ENCODE measurements at places on chromosomes 16 and 17. TPM values are rescaled to one million over a fixed set of nuclear protein-coding genes. Genes with fewer than 3 reads are reported as not detected.

- H3K27me3 ChIP-seq, result no peaks in the 10 kb centered on the region
- DNase-seq, result no peak
- no peaks in the 10 kb centered on the region for H3K4me1 ChIP-seq
- no peak overlapping the region for H3K27ac ChIP-seq
- H3K4me3 ChIP-seq, result no peak overlapping the region
- H3K36me3 ChIP-seq, result no peaks in the 10 kb centered on the region
Measured at GRCh38 chr16:56282451-56282850, 91.2 kb downstream of the GNAO1 start.

The SDR42E1 gene
- total RNA-seq, result not detected

The TBC1D3C gene
- total RNA-seq, result not detected

DNA sequence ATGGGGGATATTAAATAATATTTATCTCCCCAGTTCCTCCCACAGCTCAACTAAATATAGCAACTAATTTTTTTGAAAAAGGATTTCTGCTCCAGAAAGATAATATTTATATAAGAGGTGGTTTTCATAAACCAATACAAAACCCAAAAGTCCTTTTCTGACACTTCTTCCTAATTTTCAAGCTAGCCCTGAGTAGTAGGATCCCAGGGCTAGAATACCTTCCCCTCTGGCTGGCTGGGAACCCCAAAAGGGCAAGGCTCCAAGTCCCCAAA, 1.3 kb downstream of the ATP2A3 start:
- DNase-seq, result no peak
- H3K27ac ChIP-seq, result peak overlapping the region; percentile 23
- peak overlapping the region; percentile 47 for H3K4me3 ChIP-seq
- H3K36me3 ChIP-seq, result no peaks in the 10 kb centered on the region

DNA sequence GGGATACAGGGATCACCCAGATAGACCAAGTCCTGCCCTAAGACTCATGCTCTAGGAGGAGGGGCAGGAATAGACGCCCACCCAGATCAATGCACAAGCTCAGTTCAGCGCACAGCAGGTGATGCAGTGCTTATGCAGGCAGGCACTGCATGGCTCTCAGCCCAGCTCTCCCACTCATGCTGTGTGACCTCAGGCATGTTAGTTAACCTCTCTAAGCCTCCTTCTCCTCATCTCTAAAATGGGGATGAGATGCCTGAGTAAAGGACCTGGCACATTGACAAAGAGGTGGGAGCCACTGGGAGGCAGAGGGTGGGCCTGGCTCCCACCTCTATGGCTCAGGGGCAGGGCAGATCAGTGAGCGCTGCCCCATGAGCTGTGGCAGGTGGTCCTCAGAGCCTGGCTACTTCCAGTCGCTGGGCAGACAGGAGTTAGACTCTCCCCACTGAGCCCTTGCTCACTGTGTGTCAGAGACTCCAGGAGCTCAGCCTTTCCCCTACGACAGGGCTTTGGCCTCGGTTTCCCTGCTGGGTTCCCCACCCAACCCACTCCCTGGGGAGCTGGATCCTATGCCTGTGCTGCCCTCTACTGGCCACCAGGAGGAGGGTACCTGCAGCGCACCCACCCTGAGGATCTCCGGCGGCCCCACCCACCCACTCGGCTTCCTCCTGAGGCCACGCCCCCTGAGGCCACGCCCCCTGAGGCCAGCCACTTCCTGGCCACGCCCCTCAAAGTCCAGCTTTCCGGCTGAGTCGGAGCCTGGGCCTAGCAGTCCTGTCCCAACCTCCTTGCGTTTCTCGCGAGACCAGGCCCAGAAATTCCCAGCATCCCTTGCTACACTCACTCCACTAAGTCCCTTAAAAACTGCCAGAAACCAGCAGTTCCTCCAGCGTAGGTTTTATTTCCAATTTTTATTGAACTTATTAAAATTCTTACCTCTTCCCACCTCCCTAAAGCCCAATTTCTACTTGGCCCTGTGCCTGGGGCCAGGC, 196.1 kb downstream of the GSG1L start:
- no peak overlapping the region for H3K27ac ChIP-seq
- H3K4me3 ChIP-seq, result no peak overlapping the region
- no peaks in the 10 kb centered on the region for H3K4me1 ChIP-seq
- peaks cover 5% of the 10 kb centered on the region for H3K27me3 ChIP-seq
- H3K36me3 ChIP-seq, result peaks cover 6% of the 10 kb centered on the region
- DNase-seq, result no peak

DNA sequence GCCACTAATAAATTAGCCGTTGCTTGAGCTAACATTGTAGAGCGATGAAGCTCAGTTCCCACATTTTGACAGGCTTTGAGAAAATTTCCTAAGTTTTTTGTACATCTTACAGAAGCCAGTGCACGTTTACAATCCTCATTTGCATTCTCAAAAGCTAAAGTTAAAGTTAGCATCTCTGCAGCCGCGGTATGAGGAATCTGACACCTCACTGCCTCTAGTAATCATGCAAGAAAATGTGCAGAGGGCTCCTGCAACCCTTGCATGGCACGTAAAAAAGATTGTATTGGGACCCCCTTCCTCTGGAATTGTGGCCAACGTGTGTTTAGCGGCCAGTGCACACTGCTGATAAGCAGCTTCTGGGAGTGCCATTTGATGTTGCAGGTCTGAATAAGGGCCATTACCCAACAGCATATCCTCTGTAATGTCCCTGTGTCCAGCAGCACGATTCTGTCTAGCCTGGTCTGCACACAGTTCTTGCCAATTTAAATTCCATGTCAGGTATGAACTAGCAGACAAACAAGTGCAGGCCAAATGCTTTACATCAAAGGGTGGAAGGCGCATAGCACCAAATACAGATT, 12.4 kb upstream of the ZNF689 start:
- DNase-seq, result peak; percentile 6
- no peaks in the 10 kb centered on the region for H3K27me3 ChIP-seq
- H3K36me3 ChIP-seq, result no peaks in the 10 kb centered on the region
- no peak overlapping the region for H3K27ac ChIP-seq
- no peaks in the 10 kb centered on the region for H3K4me1 ChIP-seq
- H3K4me3 ChIP-seq, result no peak overlapping the region

- H3K27ac ChIP-seq, result peak overlapping the region; percentile 57
- peaks cover 22% of the 10 kb centered on the region for H3K36me3 ChIP-seq
- H3K27me3 ChIP-seq, result no peaks in the 10 kb centered on the region
- DNase-seq, result no peak
- H3K4me3 ChIP-seq, result no peak overlapping the region
Measured at GRCh38 chr16:87826798-87827587, 42.3 kb downstream of the SLC7A5 start.

The RSAD1 gene
- 29.8 TPM for total RNA-seq

- peak overlapping the region; percentile 42 for H3K4me3 ChIP-seq
- DNase-seq, result no peak
- peaks cover 17% of the 10 kb centered on the region for H3K4me1 ChIP-seq
Measured at GRCh38 chr17:76381633-76382350, 2.6 kb upstream of the SPHK1 start.

- peak overlapping the region; percentile 78 for H3K27ac ChIP-seq
- peaks cover 21% of the 10 kb centered on the region for H3K27me3 ChIP-seq
- H3K36me3 ChIP-seq, result no peaks in the 10 kb centered on the region
- peaks cover 28% of the 10 kb centered on the region for H3K4me1 ChIP-seq
- DNase-seq, result no peak
Measured at GRCh38 chr17:37740915-37741314, 3.9 kb downstream of the HNF1B start.

DNA sequence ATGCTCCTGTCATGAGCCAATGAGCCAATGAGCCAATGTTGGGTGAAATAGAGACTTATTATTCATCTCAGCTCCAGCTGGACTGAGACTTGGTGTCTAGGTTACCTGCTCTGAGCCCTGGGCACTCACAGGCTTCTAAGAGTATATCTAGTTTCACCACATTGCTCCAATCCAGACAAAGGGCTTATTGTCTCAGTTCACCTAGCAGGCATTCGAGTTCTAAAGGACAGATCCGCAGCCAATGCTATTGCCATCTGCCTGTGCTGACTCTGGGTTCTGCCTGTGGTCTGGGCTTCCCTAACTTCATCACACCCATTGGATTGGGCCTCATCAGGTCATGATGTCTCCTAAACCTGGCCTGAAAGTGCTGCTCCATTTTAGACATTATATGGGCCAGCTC, 66.1 kb upstream of the HS3ST4 start:
- H3K4me3 ChIP-seq, result no peak overlapping the region
- H3K4me1 ChIP-seq, result no peaks in the 10 kb centered on the region
- no peaks in the 10 kb centered on the region for H3K36me3 ChIP-seq
- H3K27ac ChIP-seq, result no peak overlapping the region
- DNase-seq, result no peak

DNA sequence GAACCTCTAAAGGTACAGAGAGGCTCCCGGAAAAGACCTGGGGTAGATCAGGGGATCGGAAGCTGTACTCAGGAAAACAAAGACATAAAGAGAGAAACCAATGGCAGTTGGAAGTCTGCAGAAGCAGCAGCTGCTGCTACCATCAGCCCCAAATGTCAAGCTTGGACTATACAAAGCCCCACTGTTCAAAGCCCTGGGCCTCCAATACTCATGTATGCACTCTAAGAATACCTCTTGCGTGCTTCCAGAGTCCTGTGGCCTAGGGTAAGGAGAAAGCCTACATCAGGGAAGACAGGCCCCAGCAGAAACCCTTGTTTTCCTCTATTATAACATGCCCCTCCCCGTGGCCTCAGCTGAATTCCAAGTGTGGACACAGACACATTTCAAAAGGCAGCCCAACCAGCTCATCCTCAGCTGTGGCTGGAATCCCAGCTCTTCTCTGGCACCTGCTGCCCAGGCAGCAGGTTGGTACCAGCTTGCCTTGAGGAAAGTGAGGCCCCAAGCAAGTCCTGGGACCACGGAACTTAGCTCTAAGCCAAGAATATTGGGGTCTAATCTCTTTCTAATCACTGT, 19.3 kb upstream of the MTMR4 start:
- no peaks in the 10 kb centered on the region for H3K36me3 ChIP-seq
- H3K4me1 ChIP-seq, result peaks cover 35% of the 10 kb centered on the region
- H3K27ac ChIP-seq, result no peak overlapping the region
- DNase-seq, result no peak
- no peak overlapping the region for H3K4me3 ChIP-seq

The CCDC102A gene
- total RNA-seq, result 22.4 TPM

The USP43 gene
- 4.3 TPM for total RNA-seq

DNA sequence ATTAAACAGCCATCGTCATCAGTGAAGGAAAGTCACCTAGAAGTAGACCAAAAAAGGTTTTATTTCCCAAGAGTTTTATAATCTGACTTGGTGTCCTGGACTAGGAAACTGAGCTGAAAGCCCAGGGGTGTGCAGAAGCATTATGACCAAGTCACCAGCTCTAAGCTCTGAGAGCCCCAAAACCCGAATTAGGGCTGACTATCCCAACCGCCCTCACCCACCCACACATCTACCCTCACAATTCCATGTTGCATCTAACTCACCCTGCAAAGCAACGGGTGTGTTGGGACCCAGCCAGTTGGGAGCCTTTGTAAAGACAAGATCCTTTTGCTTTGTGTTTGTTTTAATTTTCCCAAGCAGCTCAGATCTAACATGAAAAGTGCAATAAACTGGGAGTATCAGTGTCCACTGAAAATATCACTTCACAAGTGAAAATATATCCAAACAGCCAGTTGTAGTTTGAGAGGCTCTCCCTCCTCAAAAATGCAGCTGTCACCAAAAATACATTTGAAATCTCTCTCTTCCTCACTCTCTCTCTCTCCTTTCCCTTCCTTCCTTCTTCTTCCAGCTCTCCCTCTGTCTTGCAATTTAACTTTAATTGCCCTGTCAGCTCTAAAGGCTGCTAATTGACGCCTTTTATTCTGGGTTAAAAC, 16.2 kb upstream of the NOG start:
- no peaks in the 10 kb centered on the region for H3K36me3 ChIP-seq
- H3K4me3 ChIP-seq, result peak overlapping the region; percentile 26
- no peak for DNase-seq
- H3K4me1 ChIP-seq, result no peaks in the 10 kb centered on the region
- H3K27ac ChIP-seq, result no peak overlapping the region

DNA sequence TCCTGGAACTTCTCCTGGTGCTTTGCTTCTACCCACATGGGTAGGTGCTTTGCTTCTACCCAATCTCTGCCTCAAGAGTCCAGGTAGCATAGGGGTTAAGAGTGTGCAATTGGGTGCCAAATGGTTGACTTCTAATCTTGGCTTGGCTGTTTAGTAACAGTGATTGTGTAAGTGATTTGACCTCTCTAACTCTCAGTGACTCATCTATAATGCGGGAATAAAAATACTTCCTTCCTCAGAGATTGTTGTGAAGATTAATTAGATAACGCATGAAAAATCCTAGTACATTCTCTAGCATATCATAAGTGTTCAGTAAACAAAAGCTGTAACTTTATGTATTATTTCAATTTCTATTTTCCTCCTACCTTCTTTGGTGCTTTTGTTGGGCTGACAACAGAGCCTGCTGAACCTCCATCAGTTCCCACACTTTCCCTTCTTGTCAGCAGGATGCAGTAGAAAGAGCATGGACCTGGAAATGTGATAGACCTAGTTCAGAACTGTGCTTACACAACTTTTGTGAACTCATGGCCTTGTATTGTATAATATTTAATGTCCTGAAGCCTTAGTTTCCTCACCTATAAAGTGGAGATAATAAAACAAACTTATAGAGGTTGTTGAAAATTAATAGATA, 72.9 kb upstream of the SMIM36 start:
- H3K4me3 ChIP-seq, result no peak overlapping the region
- H3K4me1 ChIP-seq, result no peaks in the 10 kb centered on the region
- peaks cover 2% of the 10 kb centered on the region for H3K27me3 ChIP-seq
- no peaks in the 10 kb centered on the region for H3K36me3 ChIP-seq
- DNase-seq, result no peak
- no peak overlapping the region for H3K27ac ChIP-seq

- H3K4me1 ChIP-seq, result peaks cover 12% of the 10 kb centered on the region
- H3K4me3 ChIP-seq, result no peak overlapping the region
- no peak overlapping the region for H3K27ac ChIP-seq
- no peaks in the 10 kb centered on the region for H3K36me3 ChIP-seq
- no peaks in the 10 kb centered on the region for H3K27me3 ChIP-seq
- no peak for DNase-seq
Measured at GRCh38 chr16:83681381-83681956, 126.3 kb upstream of the HSBP1 start.

GRCh38 chr17:16991349-16992009, 19.6 kb upstream of the TNFRSF13B start:
- no peak for DNase-seq
- H3K27ac ChIP-seq, result no peak overlapping the region
- H3K36me3 ChIP-seq, result no peaks in the 10 kb centered on the region
- H3K4me1 ChIP-seq, result peaks cover 15% of the 10 kb centered on the region

- peaks cover 75% of the 10 kb centered on the region for H3K4me1 ChIP-seq
- peaks cover 30% of the 10 kb centered on the region for H3K36me3 ChIP-seq
- H3K27ac ChIP-seq, result peak overlapping the region; percentile 39
- no peak overlapping the region for H3K4me3 ChIP-seq
- no peak for DNase-seq
Measured at GRCh38 chr17:82243648-82244412, 15.0 kb downstream of the SLC16A3 start.

The TERB1 gene
- not detected for total RNA-seq

- no peak for DNase-seq
- H3K27ac ChIP-seq, result peak overlapping the region; percentile 83
- H3K4me3 ChIP-seq, result peak overlapping the region; percentile 57
- no peaks in the 10 kb centered on the region for H3K27me3 ChIP-seq
- no peaks in the 10 kb centered on the region for H3K36me3 ChIP-seq
Measured at GRCh38 chr17:1186214-1186820, 6.5 kb upstream of the ABR start.

GRCh38 chr16:71927383-71927782, 32.1 kb downstream of the IST1 start:
- peak overlapping the region; percentile 87 for H3K27ac ChIP-seq
- no peaks in the 10 kb centered on the region for H3K27me3 ChIP-seq
- no peak overlapping the region for H3K4me3 ChIP-seq
- peaks cover 39% of the 10 kb centered on the region for H3K36me3 ChIP-seq
